ENCODE measurements at places on chromosomes 1 and 21. TPM values are rescaled to one million over a fixed set of nuclear protein-coding genes. Genes with fewer than 3 reads are reported as not detected.

DNA sequence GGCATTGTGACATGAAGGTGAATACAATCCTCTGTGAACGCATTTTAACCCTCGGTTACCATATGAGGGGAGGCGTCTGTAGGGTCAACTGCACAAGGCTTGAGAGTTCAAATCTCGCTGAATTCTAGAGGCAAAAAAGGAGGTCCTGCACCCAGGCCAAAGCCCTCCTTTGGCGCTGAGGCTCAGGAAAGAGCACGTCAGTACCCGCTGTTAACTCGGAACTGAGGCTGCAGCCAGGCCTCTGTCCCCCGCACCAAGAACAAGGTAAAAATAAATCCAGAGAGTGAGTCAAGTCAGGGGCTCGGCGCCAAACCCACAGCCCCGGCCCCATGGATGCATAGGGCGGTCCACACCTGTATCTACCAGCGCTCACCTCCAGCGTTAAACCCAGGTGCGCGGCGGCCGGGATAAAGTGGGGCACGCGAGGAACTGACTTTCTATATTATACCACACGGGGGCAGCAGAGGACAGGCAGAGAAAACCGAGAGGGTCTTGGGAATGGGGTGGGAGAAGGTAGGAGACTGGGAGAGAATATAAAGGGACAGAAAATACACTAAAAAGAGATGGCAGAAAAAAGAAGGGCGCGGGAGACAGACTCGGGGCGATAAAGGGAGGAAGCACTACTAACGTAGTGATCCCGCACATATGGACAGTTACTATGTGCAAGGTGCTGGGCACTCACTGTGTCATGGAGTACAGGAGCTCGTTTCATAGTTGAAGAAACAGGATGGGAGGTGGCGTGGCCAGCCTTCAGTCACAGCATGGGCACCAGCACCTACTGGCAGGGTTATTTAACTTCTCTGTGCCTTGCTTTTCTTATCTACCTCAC, 54.9 kb downstream of the DMRTA2 start:
- no peaks in the 10 kb centered on the region for H3K36me3 ChIP-seq
- H3K27me3 ChIP-seq: peaks cover 2% of the 10 kb centered on the region
- no peaks in the 10 kb centered on the region for H3K4me1 ChIP-seq
- no peak overlapping the region for H3K27ac ChIP-seq
- no peak overlapping the region for H3K4me3 ChIP-seq

Gene FYB2
- polyA plus RNA-seq: not detected

Gene SUSD4
- polyA plus RNA-seq: 21.5 TPM

DNA sequence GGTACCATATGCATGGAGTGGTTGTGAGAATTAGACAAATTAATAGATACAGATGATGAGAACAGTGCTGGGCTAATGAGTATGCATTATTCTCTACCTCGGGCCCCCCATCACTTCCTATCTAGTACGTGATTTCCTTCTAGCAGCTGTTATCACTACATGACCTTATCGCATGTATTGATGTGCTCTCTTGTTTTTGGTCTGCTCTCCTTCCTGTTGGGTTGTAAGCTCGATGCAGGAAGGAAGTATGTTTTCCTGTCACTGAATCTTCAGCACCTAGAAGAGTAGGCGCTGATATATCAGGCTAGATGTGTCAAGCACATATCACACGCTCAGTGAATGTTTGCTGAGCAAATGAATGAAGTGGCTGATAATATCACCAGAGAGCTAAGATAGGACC, 43.9 kb upstream of the IFNAR2 start:
- peak; percentile 40 for DNase-seq
- no peaks in the 10 kb centered on the region for H3K27me3 ChIP-seq
- H3K27ac ChIP-seq: no peak overlapping the region
- H3K4me1 ChIP-seq: peaks cover 27% of the 10 kb centered on the region

GRCh38 chr1:67874501-67875111, 41.3 kb upstream of the GNG12 start:
- no peaks in the 10 kb centered on the region for H3K36me3 ChIP-seq
- no peak overlapping the region for H3K4me3 ChIP-seq
- H3K4me1 ChIP-seq: no peaks in the 10 kb centered on the region
- H3K27me3 ChIP-seq: no peaks in the 10 kb centered on the region

GRCh38 chr1:200405264-200405663, 4.6 kb downstream of the ZNF281 start:
- DNase-seq: no peak
- H3K27me3 ChIP-seq: no peaks in the 10 kb centered on the region
- H3K36me3 ChIP-seq: no peaks in the 10 kb centered on the region
- H3K4me1 ChIP-seq: peaks cover 37% of the 10 kb centered on the region
- H3K27ac ChIP-seq: no peak overlapping the region

- no peak for DNase-seq
- no peaks in the 10 kb centered on the region for H3K4me1 ChIP-seq
- H3K36me3 ChIP-seq: no peaks in the 10 kb centered on the region
- H3K4me3 ChIP-seq: no peak overlapping the region
Observed at GRCh38 chr1:3703786-3704371, 48.4 kb upstream of the CCDC27 start.

DNA sequence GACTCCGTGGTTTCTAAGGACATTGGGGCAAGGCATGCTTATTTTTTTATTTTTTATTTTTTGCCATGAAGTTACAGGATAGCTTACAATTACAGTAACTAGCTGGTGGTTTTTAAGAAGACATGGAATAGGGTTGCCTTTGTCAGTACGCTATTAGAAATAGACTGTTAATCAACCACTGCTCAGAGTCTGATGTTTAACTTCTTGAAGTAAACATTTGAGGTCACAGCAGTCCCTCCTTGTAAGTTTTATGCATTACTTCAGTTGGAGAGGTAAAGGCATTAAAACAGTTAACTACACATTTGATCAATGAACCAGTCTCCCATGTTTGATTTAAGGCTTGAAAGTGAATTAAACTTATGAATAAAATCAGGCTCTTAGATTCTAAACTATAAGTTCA, 19.3 kb upstream of the SHCBP1L start:
- H3K27ac ChIP-seq: no peak overlapping the region
- H3K4me3 ChIP-seq: no peak overlapping the region

Gene TMEM269
- not detected for polyA plus RNA-seq

GRCh38 chr1:11567244-11568065, 86.8 kb downstream of the FBXO2 start:
- no peaks in the 10 kb centered on the region for H3K4me1 ChIP-seq
- H3K27ac ChIP-seq: no peak overlapping the region
- H3K27me3 ChIP-seq: no peaks in the 10 kb centered on the region

DNA sequence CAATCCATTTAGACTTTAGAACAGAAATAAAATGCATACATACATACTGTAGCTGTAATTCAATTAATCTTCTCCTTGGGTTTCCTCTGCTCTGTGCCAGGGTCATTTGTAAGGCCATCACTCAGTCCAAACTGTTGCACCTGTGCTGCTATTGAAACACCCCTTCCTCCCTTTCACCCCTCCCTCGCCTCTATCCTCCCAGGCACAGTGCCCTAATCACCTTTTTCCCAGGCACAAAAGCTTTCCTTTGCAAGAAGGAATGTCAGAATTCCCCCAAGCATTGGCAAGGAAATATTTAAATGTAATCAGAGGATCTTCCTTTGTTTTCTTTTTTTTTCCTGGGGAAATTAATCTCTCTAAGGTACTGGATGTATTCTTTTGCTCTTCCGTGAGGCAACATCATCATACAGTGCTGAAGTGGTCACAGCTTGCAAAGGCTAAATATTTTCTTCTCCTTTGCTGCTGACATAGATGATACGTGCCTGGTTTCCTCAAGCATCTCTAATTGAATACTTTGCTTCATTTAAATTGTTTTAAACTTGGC, 339.3 kb upstream of the NR5A2 start:
- H3K27ac ChIP-seq: no peak overlapping the region
- H3K27me3 ChIP-seq: no peaks in the 10 kb centered on the region
- H3K4me3 ChIP-seq: no peak overlapping the region
- no peaks in the 10 kb centered on the region for H3K36me3 ChIP-seq

DNA sequence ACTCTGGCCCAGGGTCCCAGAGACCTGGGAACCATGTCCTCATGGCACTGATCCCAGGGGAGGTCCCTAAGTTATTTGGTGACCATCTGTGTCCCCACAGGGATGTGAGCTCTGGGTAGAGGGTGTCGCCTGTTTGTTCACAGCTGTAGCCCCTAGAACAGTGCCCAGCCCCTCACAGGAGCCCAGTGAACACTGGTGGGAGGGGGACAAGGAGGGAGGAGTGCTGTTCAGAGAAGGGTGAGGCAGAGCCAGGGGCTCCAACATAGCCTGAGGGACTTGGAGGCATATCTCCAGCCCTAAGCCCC, 450.4 kb downstream of the MATN1 start:
- no peak overlapping the region for H3K4me3 ChIP-seq
- H3K4me1 ChIP-seq: no peaks in the 10 kb centered on the region
- H3K27me3 ChIP-seq: no peaks in the 10 kb centered on the region
- no peaks in the 10 kb centered on the region for H3K36me3 ChIP-seq

- H3K4me1 ChIP-seq: peaks cover 10% of the 10 kb centered on the region
- H3K27me3 ChIP-seq: no peaks in the 10 kb centered on the region
- H3K27ac ChIP-seq: no peak overlapping the region
- no peak for DNase-seq
- no peak overlapping the region for H3K4me3 ChIP-seq
- H3K36me3 ChIP-seq: no peaks in the 10 kb centered on the region
Observed at GRCh38 chr1:205230982-205231381, 3.2 kb downstream of the TMCC2 start.

- no peak overlapping the region for H3K27ac ChIP-seq
- H3K4me3 ChIP-seq: no peak overlapping the region
- DNase-seq: no peak
- H3K27me3 ChIP-seq: no peaks in the 10 kb centered on the region
Observed at GRCh38 chr1:150846473-150847146, 29.8 kb downstream of the ARNT start.

Gene TRABD2B
- not detected for polyA plus RNA-seq

DNA sequence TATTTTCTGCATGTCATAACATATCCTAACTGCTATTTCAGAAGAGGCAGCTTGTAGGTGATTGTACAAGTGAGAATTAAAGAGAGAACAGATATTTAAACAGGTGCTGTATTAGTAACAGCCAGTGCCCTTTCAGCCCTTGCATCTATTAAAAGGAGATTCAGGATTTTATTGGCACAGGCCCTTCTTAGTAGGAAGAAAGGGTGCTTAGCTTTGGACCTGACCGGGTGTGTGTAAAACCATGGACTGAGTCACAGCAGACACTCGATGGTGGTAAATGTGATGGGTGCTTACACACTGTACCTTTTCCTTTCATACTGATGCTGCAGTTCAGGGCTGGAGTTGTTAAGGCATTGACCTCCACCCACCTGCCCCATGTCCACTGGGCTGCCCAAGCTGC, 12.7 kb upstream of the CD101 start:
- H3K27me3 ChIP-seq: no peaks in the 10 kb centered on the region
- H3K4me3 ChIP-seq: no peak overlapping the region
- H3K27ac ChIP-seq: no peak overlapping the region
- H3K36me3 ChIP-seq: no peaks in the 10 kb centered on the region
- no peak for DNase-seq
- peaks cover 54% of the 10 kb centered on the region for H3K4me1 ChIP-seq

Gene AQP10
- not detected for polyA plus RNA-seq

Gene LYPD8
- polyA plus RNA-seq: not detected

GRCh38 chr1:151137789-151138188, 8.6 kb downstream of the SEMA6C start:
- no peak for DNase-seq
- H3K36me3 ChIP-seq: no peaks in the 10 kb centered on the region
- H3K27me3 ChIP-seq: no peaks in the 10 kb centered on the region
- no peaks in the 10 kb centered on the region for H3K4me1 ChIP-seq

- no peak overlapping the region for H3K4me3 ChIP-seq
- DNase-seq: no peak
- H3K4me1 ChIP-seq: no peaks in the 10 kb centered on the region
- peaks cover 4% of the 10 kb centered on the region for H3K27me3 ChIP-seq
- no peak overlapping the region for H3K27ac ChIP-seq
Observed at GRCh38 chr1:38436749-38437148, 390.2 kb upstream of the POU3F1 start.

GRCh38 chr1:26059906-26060305, 7.5 kb downstream of the TRIM63 start:
- no peak for DNase-seq
- H3K27ac ChIP-seq: no peak overlapping the region
- no peaks in the 10 kb centered on the region for H3K27me3 ChIP-seq

Gene C1orf232
- not detected for polyA plus RNA-seq

DNA sequence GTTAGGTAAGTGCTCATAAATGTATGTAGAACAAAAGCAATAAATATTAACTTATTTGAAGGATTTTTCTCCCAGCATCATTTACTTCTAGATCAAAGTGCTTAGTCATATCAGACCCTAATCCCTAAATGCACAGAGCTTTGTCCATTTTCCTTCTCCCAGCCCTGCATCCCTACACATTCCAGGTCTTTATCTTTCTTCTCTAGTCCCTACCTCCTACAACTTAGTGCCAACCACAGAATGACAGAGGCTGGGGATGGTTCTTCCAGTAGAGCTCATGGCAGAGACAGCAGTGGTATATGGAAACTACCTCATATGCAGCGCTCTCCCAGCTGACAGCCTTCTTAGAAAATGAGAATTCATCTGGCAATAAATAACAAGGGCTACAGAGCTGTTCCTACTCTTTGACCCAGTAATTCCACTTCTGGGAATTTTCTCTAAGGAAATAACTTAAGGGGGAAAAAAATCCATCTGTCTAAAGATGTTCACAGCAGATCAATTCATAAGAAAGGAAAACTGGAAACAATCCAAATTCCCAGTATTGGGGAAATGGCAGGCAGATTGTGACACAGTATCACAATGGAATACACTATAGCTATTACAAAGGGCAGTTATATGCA, 62.9 kb upstream of the ROR1 start:
- no peak for DNase-seq
- H3K36me3 ChIP-seq: no peaks in the 10 kb centered on the region
- H3K4me1 ChIP-seq: no peaks in the 10 kb centered on the region
- no peak overlapping the region for H3K27ac ChIP-seq

- H3K27me3 ChIP-seq: no peaks in the 10 kb centered on the region
- H3K4me1 ChIP-seq: no peaks in the 10 kb centered on the region
- DNase-seq: no peak
- H3K27ac ChIP-seq: no peak overlapping the region
Observed at GRCh38 chr1:162303004-162303344, 73.7 kb downstream of the SPATA46 start.

DNA sequence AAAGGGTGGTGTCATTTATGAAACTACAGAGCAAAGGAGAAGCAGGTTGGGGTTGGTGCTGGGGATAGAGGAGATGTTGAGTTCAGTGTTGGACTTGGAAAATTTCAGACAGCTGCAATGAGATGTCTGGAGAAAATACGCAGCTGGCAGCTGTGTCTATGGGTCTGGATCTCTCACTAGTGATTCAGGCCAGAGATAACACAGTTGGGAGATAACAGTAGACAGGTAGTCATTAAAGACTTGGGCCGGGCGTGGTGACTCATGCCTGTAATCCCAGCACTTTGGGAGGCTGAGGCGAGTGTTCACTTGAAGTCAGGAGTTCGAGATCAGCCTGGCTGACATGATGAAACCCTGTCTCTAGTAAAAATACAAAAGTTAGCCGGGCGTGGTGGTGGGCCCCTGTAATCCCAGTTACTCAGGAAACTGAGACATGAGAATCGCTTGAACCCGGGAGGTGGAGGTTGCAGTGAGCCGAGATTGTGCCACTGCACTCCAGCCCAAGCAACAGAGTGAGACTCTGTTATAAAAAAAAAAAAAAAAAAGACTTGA, 2.5 kb upstream of the TFAP2E start:
- no peaks in the 10 kb centered on the region for H3K27me3 ChIP-seq
- H3K27ac ChIP-seq: no peak overlapping the region
- no peaks in the 10 kb centered on the region for H3K36me3 ChIP-seq
- H3K4me3 ChIP-seq: no peak overlapping the region

Gene ACKR1
- polyA plus RNA-seq: not detected

All from naive thymus-derived CD4-positive, alpha-beta T cell (primary cell).